HT-29 (cell line): ENCODE measurements at places on chromosomes 16 and 17. TPM values are rescaled to one million over a fixed set of nuclear protein-coding genes. Genes with fewer than 3 reads are reported as not detected.
A peak's percentile ranks its signal among the peaks of the same experiment; 100 is the strongest.

Gene CCL2
- not detected in 2 replicates for total RNA-seq

Gene KRTAP4-6
- total RNA-seq: not detected in 2 replicates

Gene TAF1C
- 39.8 and 47.0 TPM in 2 replicates for total RNA-seq

Gene NTN3
- not detected in 2 replicates for total RNA-seq

Gene MYL4
- not detected in 2 replicates for total RNA-seq

DNA sequence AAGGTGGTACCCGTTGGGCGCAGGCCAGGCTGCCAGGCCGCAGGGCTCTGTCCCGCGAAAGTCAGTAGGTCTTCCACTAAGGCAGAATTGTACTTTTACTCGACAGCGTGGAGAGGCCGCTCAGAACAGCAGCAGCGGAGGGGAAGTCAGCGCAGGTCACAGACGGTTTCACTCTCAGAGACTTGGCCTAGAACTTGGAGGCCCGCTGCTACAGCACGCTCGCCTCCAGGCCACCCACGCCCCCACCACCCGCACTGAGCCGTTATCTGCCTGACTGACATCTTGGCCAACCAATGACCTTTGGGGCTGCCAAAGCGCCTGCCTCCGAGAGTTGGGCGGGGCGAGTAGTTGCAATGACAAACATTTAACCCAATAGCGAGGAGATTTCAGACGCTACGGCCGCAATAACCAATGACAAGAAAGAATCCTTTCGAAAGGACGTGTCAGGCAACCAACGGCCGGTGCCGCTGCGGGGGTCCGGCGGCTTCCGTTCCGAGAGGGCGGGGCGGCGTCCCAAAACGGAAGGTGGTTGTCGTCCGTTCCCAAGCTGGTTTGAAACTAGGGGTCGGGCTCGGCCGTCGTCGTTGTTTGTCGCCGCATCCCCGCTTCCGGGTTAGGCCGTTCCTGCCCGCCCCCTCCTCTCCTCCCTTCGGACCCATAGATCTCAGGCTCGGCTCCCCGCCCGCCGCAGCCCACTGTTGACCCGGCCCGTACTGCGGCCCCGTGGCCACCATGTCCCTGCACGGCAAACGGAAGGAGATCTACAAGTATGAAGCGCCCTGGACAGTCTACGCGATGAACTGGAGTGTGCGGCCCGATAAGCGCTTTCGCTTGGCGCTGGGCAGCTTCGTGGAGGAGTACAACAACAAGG lies at the start of gene DCAF7:
TSS of gene DCAF7 (plus strand) at position 532 of the 871 bp plus-strand sequence. CDS start at position 733, 201 bp downstream.
- DNase-seq: peak; percentile 98

DNA sequence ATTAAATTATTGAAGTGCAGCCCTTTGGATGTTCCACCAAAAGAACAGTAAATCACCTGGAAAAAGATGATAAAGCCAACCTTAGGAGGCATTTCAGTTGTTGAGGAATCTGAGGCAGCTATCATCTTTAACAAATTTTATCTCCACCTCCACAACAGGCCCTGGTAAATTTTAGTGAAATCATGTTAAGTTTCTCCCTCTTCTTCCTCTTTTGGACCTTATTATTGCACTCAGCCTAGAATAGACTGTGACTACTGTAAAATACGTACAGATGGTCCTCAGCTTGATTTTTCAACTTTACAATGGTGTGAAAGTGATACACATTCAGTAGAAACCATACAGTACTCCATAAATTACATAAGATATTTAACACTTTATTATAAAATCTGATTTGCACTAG lies 90.3 kb downstream of the USP32 start:
- DNase-seq: no peak
